ENCODE measurements at places on chromosomes 6 and 20. TPM values are rescaled to one million over a fixed set of nuclear protein-coding genes. Genes with fewer than 3 reads are reported as not detected.
A peak's percentile ranks its signal among the peaks of the same experiment; 100 is the strongest.

DNA sequence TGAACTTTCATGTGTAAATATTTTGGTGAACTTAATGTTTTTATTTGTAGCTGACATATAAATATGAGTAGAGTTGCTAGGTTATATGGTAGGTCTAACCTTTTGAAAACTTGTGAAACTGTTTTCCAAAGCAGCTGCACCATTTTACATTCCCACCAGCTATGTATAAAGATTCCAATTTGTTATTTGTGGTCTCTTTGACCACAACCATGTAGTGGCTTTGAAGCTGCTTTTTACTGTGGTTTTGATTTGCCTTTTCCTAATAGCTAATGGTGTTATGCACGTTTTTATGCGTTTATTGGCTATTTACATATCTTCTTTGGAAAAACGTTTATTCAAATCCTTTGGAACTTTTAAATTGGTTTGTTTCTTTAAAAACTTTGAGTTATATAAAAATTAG is 10.3 kb downstream of the CST3 start:
- no peak for DNase-seq

GRCh38 chr6:20467437-20467836 is 65.8 kb downstream of the E2F3 start:
- DNase-seq = no peak

GRCh38 chr6:1335367-1336037 is 23.6 kb downstream of the FOXQ1 start:
- peak; percentile 97 for DNase-seq

GRCh38 chr20:4592316-4593148 is 129.2 kb upstream of the PRND start:
- peak; percentile 67 for DNase-seq

DNA sequence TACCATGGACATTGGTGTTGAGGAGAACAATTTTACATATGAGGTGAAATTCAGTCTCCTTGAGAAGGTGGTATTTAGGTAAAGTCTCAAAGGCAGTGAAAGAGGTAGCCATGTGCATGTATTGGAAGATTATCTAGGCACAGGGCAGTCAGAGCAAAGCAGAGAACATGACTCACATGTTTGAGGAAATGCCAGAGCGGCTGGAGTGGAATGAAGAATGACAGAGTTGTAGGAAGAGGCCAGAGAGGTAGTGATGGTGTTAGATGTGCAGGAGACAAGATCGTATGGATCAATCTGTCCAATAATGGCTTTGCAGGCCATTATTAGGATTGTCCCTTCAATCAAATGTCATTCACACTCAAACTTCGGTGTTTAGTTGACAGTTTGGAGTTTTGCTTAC is 449.4 kb upstream of the PTCHD4 start:
- no peak for DNase-seq

SLC22A16 gene
- not detected for total RNA-seq

PHACTR1 gene
- not detected for total RNA-seq

DNA sequence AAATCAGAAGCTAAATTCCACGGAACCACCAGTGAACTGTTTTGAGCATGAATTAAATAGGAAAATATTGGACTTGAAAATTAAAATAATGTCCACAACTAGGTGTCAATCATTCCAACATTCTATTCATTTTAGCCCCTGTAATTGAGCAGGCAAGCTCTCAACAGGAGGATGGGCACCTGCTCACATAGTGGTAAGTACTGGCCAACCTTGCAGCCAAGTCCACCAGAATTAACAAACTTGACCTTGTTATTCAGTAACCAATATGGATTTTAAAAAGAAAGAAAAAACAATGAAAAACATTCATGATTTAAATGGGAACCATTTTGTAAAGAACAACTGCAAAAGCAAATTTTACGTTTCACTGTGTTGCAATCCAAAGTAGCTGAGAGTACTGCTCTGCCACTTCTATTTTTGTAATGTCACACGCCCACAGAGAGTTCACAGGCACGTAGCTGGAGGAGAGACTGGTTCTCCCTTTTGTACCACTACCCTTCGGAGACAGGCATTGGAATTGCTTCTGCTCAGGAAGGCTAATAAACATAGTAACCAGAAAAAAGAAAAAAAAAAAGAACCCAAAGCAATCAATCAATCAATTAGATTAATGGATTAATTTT is 75.2 kb upstream of the F13A1 start:
- DNase-seq = no peak

DNA sequence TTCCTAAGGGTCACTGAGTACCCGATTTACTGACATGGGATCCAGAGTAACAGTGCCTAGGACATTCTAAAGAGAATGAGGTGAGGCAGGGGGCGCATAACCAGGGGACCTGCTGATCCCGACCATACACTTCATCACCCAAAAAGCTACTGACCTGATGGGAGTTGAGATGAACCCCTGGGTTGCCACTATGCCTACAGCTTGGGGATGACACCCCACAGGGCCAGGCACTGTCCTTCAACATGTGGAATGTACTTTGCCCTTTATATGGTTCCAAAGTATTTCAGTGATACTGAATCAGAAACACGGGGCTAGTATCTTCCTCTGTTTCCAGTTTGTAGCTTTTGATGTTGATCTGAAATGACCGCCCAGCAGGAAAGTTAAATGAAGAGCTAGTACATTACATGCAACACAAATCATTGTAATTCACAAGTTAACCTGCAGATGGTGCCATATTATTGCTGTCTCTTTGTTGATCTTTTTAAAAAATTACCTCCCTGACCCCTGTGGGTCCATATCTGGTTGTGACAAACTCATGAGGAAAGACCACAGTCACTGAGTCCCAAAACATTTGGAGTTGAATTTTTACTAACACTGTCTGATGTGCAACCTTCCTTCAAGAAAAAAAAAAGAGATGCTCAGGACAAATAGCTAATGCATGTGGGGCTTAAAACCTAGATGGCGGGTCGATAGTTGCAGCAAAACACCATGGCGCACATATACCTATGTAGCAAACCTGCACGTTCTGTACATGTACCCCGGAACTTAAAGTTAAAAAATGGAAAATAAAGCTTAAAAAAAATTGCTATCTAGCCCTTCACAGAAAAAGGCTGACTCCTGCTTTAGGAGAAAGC is 42.7 kb upstream of the GCNT2 start:
- peak; percentile 37 for DNase-seq

DNA sequence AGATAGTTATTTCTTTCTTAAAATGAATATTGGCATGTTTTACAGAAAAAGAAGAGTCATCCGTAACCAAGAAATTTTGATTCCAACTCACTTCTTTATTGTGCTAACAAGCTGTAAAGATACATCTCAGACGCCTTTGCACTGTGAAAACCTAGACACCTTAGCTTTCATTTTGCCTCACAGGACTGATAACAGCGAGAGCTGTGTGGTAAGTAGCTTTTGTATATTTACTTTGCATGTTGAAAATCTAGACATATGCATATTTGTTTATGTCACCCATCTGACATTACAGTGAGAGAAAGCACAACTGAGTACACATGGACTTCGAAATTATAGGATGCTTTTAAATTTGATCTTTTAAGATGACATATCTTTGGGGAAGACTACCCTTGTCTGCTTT is 64.7 kb downstream of the CCN2 start:
- DNase-seq = no peak

DNA sequence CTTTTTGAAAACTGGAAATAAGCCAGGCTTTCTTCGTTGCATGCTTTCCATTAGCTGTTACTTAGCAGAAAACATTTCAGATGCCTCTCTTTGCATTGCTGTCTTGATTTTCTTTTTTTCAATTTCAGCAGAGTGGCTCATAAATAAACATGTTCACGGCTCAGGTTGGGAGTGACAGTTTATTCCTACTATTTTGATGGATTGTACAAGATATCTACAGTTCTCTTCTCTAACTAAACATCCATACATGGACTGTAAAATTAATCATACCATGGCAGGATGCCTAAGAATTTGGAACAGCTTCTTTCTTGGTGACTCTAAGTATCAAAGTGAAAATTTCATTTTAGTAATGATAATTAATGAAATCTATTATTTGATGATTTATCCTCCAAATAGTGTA is 130.5 kb upstream of the EPHA7 start:
- no peak for DNase-seq

SIRPB1 gene
- 4.1 TPM for total RNA-seq

GRCh38 chr6:117025310-117025709 is 148.3 kb downstream of the RFX6 start:
- DNase-seq = no peak

GRCh38 chr6:165223736-165224135 is 85.7 kb downstream of the C6orf118 start:
- DNase-seq = no peak

DNA sequence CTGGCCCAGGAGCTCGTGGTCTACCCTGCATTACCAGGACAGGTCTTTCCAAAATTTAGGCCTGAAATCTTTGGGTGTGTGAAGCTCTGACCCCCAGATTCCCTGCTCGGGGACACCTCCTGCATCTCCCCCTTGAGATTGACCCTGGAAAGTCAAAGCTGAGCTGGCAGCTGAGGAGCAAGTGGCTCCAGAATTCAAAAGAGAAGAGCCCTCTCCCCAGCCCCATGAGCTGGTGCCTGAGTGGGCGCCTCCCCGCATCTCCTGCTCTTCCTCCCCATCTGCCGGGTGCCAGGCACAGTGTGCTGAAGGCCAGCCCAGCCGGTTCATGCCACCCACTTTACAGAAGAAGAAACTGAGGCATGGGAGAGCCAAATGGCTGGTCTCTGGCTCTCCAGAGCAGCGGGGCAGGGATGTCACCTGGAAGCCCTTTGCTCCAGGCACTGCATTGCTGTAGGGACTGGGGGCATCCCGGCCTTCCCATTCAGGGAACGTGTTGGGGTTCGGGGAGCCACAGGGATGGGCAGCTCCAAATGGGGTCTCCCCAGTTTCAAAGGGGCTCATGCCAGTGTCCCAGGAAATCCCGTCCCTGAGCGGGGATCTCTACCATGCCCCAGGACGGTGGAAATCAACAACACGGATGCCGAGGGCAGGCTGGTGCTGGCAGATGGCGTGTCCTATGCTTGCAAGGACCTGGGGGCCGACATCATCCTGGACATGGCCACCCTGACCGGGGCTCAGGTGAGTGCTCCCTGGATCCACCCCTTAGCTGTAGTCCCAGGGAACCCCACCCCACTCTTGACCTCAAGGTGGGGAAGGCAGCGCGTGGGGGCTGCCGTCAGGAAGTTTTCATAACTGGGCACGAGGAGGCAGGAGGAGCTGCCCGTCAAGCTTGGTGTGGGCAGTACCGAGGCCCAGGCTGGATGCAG is 20.5 kb downstream of the NPEPL1 start:
- no peak for DNase-seq

DNA sequence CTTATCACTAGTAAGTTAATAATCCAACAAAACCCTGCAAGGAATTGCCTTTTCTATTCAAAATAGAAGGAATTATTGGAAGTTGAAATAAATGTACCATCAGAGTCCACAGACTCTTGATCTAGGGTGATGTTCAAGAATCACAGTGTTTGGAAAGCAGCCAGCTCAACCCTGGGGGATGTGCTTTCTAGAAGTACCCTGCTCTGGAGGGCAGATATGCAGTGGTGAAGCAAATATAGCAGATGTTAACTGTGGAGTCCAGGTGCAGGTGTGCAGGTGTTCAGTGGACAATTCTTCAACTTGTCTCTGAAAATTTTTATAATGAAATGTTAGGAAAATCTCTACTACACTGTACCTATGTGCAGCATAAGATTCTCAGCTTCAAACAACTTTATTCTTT is 9.1 kb upstream of the INSM1 start:
- no peak for DNase-seq

GRCh38 chr6:64732888-64733287 is 974.1 kb downstream of the EYS start:
- DNase-seq = no peak

RBM24 gene
- total RNA-seq = 0.72 TPM

PTCRA gene
- not detected for total RNA-seq

- DNase-seq = no peak
Measured at GRCh38 chr6:34223381-34223955, 13.2 kb upstream of the HMGA1 start.

HLA-DQA1 gene
- not detected for total RNA-seq

GRCh38 chr6:21593927-21594415 is 420 bp downstream of the SOX4 start:
- peak; percentile 60 for DNase-seq

GABRR1 gene
- total RNA-seq = not detected

DNA sequence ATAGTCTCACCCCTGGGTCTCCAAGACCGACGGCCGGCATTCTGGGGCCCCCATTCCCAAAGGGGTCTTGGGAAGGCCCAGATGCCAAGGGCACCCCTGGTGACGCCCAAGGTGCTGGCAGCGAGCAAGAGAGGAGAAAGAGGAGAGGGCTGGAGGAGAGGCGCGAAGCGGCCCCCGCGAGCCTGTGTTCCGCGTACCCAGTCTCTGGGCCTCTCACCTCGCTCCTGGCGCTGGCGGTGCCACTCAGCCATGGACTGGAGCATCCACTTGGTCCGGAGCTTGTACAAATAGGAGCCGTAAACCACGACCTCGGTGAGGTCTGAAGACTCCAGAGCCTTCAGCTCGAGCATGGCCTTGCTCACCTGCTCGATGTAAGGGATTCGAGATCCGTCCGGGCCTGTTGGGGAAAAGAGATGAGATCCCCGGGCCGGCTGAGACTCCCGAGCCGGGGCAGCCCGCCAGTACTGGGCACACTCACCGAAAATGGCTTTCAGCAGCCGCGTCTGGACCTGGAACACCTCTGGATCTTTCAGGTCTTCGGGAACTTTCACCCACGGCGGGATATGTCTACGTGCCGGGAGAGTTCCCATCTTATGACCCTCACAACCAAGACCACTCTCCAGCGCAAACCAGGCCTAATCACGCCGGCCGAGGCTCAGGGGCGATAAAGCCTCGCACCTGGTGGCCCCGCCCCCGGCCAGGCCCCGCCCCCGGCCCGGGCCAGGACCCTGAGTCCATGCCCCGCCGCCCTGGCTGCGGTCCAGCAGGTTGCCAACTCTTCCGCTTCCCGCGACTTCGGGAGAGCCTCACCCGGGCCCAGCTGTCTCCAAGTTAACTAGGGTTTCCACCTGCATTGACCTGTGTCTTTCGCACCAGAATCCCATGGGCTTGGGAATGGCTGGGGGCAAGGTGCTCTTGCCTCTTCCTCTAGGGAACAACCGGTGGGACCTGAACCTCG is at the start of gene DPPA5:
DPPA5 (minus strand) TSS at position 641 of the 958 bp plus-strand sequence; CDS start at position 590, 51 bp downstream.
- DNase-seq = no peak

DNA sequence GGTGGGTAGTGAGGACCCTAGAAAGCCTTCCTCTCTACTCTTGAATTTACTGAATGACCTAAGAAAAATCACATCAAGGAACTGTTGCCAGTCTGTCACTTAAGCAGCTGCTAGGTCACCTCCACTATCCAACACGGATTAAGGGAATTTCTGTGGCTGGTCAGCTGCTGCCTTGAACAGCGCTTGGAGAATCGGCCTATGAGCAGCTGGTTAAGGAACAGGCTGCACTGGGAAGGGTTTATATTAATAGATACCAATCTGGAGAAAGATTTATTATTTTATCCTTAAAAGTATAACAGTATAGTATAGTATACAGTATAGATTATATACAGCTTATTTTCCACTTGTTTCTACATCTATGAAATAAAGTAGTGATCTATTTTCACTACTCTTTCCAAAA is 6.5 kb downstream of the PTPRK start:
- DNase-seq = no peak
